ENCODE measurements at places on chromosomes 7 and 10.

DNA sequence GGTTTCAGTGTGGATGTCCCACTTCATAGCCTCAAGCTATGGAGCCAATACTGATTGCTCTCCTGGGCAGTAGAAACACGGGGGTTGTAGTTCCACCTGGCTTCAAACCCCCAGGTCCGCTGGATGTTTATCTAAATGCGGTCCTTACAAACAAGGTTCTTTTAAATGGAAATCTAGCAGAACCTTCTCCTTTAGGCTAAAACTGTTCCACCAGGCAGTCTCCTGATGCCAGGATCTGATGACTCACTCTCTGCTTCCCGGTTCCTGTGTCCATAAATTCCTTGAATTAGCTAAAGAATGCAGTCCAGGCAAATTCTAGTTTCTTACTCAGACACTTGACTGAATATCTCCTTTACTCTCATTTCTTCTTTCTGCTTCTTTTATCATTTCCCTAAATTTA is 108.4 kb upstream of the FAM3C start:
- DNase-seq: no peak

DNA sequence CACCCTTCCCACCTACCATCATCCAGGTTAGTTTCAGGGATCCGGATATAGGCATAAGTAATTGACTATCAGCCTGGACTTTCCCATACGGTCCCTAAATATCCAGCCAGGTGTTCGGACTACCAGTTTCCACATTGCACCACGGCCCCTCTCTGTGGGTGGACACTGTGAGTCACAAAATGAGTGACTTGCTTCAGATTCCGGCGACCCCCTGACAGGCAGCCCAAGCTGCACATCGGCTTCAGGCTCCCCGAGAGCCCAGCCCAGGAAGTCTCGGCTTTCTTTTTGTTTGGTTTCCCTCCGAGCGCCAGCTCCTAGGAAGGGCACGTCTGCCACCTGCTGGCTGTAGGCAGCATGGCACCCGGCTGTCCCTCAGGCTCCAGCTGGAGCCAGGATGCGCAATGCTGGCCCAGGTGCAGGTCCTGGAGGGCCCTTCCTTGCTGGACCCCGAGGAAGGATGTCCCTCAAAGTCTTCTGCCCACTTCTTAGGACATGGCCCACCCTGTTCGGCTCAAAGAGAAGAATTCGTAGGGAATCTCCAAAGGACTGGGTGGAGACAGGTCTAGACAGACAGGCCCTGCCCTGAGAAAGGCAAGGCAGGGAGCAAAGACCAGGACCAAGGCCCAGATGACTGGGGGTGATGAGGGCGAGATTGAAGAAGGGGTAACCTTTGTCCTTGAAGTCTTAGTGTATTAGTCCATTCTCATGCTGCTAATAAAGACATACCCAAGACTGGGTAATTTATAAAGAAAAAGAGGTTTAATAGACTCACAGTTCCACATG is 10.6 kb downstream of the HABP2 start:
- DNase-seq: peak; percentile 64

DNA sequence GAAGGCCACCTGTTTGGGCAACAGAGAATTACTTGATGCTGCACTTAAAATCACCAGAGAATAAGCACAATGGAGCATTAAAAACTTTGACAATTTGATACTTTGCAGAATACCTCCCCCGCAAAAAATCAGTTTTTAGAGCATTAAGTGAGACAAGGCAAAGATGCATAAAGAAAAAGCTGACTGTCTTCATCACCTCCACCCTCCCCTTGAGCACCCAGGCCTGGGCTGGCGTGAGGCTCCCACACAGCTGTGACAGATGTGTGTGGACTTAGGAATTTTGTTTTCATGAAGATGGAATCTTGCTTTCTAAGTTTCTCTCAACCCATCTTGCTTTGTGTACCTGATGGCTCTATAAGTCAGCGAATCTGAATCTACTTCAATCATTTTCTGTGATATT is 242.2 kb downstream of the EMX2 start:
- DNase-seq: no peak

DNA sequence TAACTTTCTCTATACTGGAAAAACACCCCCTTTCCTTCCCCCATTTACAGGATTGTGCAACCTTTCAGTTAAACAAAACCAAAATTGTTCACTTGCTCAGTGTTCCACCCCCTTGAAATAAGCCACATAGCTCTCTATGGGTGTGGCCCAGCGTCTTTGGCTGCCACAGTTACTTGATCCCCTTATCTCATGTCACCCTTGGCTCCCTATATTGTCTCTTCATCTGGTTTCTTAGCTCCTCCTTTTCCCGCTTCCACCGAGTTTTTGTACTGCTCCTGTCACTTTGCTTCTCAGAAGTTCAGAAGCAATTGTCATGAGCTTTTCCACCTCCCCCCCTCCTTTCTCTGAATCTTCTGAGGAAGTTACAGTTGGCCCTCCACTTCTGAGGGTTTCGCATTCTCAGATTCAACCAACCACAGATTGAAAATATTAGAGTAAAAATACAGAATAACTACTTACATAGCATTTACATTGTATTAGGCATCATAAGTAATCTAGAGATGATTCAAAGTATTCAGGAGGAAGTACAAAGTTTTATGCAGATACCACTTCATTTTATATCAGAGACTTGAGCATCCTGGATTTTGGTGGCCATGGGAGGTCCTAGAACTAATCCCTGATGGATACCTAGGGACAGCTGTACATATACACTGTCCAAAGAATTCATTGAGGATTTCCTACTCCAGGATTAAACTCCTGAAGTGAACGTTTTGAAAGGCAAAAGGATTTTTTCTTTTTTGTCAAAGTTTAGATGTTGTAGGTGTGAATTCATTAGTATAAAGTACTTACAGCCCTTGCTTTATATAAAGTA is 60.4 kb downstream of the ADD3 start:
- DNase-seq: no peak

DNA sequence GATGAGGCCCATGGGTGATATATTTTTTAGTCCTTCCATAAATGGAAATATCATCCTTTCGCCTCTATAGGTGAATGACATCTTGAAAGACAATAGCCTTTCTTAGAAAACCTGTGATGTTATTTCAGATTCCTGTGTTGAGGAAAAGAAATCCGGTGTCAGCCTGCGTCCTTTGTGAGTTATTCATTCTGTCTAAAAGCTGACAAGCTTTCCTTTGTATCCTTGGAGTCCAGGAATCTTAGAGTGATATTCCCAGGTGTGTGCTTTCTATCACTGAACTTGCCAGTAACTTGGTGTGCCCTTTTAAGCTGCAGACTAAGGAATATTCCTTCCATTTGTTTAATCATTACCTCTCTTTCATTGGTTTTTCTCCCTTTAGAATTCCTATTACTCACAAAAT is 41.0 kb downstream of the EVX1 start:
- DNase-seq: no peak

Data from NCI-H446 (cell line).